ENCODE measurements at places on chromosomes 16 and 17.

DNA sequence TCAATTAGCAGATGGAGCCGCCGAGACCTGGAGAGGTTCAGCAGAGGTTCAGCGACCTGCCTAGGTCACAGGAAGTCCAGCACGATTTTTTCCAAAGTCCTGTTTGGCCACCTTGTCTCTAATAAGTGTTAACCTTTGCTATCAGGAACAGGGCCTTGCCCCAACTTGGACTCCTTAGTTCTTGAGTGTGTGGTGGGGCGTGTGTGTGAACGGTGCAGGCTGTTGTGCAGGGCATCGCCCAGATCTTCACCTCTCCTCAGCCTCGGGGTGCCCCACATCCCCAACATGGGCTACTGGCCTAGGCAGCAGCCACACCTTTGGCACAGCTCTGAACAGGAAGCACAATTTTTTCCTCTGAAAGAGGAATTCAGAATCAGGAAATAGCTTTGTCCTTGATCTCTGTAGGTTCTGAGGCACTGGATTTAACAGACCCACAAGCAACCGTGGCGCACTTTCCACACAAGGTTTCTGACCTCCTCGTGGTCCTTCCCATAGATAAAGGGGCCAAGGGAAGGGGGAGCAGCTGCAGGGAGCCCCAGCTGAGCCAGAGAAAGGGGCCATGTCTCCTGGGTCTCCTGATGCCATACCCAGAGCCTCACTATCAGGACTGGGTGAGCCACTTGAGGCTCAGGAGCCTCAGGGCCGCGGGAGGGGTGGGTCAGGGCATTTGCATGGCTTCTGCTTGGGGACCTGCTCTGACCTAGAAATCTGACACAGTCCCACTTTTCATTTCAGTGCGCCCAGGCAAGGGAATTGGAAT lies 10.4 kb downstream of the MPRIP start:
- no peak for DNase-seq

DNA sequence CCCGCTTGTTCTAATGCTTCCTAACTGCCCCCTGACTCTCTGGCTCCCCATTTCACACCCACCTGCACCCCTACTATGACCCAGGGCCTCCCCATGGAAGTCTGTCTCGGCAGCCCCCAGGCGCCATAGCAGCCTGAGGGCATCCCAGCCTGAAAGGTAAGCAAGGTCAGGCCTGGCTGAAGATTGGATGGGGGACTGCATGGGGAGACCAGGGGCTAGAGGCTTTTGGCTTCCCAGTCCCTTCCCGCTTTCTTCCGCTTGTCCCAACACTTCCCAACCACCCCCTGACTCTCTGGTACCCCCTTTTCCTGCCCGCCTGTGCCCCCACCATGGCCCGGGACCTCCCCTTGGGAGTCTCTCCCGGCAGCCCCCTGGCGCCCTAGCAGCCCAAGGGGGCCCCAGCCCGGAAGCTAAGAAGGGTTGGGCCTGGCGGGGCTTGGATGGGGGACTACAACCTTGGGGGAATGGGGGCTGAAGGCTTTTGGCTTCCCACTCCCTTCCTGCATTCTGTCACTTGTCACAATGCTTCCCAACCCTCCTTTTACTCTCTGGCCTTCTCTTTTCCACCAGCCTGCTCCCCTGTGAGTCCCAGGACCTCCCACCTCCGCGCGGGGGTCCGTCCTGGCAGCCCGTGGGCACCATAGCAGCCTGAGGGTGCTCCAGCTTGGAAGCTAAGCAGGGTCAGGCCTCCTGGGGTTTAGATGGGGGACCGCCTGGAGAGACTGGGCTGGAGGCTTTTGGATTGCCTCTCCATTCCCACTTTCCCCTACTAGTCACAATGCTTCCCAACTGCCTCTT lies 2288.4 kb downstream of the TP53TG3F start:
- no peak for DNase-seq

- DNase-seq = no peak
Observed at GRCh38 chr17:49887086-49887743, 39.3 kb upstream of the TAC4 start.

- peak; percentile 51 for DNase-seq
Observed at GRCh38 chr17:68101075-68101986, 65.8 kb downstream of the KPNA2 start.

DNA sequence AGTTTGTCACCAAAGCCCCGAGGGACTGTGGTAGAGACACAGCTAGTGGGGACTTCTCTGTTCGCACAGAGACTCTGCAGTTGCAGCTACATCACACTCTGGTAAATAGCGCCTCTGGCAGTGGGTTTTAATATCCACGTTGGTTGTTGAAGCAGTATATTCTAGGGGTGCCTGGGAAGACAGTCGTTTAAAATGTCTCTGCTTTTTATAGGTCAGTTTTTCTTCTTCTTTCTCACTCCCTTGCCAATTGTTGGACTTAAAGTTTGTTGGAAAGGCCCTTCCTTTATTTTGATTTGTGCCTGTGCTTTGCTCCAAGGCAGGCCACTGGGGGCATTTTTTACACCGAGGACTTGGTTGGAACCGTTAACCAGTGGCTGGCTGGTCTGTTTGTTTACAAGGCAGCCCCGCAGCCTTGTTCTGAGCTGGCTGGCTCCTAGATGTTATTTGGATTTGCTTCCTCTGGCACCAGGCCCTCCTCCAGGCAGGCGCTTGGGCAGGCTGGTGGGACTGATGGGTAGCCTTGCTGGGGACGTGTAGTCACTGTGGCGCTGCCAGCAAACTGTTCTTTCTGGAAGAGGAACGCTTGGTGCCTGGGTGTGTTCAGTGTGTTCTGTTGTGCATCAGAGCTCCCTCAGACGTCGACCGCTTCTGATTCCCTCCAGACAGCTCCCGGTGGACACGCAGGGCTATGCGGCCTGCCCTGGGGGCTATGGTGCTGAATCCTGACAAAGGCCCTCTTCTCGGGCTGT lies 218.2 kb upstream of the CHMP6 start:
- DNase-seq = no peak

DNA sequence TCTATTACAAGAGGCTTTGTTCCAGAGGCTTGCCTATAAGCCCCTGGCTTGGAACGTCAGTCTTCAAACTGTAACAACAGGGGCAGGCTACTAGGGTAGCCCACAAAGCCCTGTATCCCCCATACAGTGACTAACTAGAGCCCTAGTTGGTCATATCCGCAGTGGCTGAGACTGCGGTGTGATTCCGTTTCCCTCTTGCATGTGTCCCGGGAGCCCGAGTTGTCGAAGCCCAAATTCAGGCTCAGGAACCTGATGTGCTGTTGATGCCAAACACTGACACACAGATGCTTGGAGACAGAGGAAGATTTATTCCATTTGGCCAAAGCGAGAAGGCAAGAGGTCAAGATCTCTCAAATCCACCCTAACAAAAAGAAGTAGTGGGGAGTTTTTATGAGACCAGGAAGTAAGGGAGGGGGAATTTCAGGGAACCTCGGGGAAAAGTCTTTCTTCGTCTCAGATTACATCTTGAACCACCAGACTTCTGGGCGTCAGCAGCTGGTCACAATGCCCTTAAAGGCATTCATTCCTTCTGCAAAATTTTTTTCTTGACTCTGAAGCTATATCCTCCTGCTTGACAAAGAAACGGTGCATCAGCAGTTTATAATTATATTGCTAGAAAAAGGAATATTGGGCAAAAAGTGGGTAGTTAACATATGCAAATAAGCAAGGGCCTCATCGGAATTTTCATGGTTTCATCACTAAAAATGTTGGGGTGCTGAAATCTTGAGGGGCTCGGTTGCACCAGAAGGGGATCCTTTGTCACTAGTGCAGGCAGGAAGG lies 879 bp downstream of the SLFN5 start:
- peak; percentile 19 for DNase-seq

DNA sequence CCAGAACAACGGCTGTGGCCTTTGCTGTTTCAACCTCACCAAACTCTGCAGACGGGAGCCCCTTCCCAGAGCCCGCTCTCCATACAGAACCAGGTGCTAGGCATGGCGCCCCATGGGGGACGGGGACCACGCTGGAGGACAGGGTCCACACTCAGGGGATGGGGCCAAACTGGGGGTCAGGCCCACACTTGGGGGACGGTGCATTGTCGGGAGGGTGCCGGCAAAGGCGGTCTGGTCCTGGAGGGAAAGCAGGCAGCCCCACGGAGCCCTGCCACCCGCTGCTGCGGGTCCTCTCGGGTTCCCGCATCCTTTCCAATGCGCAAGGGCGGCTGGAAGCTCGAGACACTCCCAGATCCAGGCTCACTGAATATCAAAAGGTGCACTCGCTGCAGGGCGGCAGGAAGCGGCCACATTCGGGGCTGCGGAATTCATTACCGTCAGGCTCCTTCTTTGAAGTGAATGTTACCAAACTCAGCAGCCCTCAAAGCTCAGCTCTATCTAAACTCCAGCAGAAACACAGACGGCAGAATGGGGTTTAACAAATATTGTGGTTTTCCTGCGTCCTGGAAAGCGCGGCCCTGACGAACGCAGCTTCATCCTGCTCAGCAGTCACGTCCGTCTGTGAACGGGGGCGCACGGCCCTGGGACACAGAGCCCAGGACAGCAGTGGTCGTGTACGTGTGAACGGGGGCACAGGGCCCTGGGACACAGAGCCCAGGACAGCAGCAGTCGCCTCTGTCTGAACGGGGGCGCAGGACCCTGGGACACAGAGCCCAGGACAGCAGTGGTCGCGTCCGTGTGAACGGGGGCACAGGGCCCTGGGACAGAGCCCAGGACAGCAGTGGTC lies 41.3 kb downstream of the LMF1 start:
- DNase-seq = no peak

- DNase-seq = peak; percentile 83
Observed at GRCh38 chr16:68823401-68824135, 19.8 kb upstream of the TANGO6 start.

DNA sequence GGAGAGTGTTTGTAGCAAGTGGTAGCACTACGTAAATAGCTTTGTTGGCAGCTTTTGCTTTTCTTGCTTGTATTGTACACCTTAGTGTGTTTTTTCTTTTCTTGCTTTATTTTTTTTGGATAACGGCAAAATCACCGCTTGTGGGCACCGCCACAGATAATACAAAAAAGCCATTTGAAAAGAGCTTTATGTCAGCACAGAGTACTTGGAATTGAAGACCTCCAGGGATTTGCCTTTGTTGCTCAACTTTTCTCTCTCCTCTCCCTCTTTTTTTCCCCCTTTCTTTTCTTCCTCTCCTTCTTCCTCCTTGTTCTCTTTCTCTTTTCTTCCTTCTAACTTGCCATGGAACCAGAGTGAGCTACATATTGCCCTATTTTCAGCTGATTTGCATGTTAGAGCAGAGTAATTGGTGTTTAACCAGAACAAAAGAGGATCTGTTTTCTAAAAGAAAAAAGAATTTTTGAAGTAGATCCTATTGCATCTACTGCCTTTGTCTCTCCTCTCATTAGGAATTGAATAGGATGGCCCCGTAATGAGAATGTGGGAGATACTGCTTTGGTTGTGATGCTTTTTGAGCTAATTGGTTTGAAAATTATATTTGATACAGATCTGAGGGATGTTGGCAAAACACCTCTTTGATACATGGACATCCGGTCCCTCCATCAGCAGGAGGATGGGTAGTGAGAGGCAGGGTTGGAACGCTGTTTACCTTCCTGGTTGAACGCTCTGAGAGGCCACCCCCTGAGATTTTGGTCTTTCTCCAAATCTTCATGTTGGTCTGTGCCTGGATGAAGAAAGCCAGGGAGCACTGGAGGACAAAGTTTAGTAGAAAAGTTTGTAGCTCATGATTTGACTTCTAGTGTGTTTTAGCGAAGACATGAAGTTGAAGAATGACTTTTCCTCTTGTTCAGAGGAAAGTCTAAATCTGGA lies 85.6 kb downstream of the MSI2 start:
- no peak for DNase-seq

DNA sequence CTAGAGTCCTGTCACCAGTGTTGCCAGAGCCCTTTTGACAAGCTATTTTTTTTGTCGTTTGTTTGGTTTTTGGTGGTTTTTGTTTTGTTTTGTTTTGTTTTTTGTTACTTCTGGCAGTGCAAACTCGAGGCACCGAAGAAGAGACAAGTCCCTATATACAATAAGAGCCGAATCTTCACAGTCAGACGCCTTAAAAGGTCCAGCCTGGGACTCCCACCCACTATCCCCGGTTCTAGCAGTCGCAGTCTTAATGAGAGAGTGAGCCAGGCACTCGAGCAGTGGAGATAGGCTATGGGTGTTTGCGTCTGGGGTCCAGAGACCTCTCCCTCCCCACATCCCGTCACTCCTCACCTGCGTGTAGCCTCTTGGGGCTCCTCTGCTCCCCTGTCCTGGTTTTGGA lies 1.9 kb downstream of the OR1F1 start:
- no peak for DNase-seq

GRCh38 chr17:16150251-16150856 lies 65.0 kb downstream of the NCOR1 start:
- peak; percentile 7 for DNase-seq

DNA sequence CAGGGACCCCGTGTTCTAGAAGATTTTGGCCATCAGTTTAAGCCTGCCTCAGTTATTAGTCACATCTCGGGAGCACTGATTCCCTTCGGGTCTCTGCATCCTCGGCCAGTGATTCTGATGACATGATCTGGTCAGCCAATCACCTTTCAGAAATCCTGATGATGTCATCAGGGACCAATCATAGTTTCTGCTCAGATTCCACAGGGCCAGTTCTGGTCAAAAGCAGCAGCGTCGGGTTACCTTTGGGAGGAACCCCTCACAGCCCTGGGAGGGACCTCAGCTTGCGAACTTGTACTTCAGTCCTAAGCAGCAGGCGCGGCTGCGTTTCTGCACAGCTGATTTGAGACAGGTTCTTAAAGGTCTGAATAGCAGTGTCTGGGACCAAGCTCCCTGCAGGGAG lies 13.9 kb downstream of the KDM8 start:
- DNase-seq = no peak

- DNase-seq = no peak
Observed at GRCh38 chr17:38578229-38579082, 27.3 kb downstream of the SRCIN1 start.

DNA sequence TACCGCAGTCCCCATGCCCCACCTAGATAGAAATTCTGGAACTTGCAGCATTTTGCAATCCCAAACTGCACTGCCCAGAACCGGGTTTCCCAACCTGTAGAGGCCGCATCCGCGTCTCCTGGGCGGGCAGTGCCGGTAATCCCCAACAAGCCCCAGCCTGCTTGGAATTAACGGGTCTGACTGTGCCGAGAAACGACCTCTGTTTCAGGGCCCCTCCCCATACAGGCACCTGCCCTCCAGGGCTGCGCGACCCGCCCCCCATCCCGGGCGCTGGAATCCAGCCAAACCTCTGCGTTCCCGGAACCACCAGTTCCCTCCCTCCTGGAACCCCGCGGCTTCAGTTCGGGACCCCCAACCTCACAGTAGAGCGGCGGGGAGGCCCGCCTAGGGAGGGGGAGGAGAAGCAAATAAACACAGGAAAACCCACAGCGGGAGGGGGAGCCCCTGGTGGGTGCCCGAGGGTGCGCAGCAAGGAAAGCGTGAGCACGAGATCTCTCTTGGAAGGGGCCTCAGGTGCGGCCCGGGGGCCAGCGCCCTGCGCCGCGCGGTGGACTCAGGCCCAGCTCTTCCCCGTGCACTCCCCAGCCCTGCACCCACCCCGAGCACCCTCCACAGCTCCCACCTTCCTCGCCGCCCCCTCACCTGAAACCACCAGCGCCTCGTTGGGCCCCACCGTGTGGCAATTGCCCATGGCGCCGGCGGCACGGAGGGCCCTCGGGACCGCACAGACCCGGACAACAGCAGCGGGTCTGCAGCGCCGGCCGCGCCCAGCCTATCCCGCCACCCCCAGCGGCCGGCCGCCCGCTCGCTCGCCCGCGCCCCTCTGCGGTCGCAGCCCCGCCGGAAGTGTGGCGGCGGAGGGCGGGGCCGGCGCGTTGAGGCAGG lies at the start of gene FLOT2:
Gene FLOT2, minus strand, starts transcription at position 850 of the 885 bp plus-strand sequence. Its CDS starts 159 bp downstream, at position 691.
- no peak for DNase-seq

All from AG04449 (cell line).